ENCODE measurements at places on chromosomes 5 and 9. TPM values are rescaled to one million over a fixed set of nuclear protein-coding genes. Genes with fewer than 3 reads are reported as not detected.

GRCh38 chr9:4933177-4933576 lies 51.9 kb upstream of the JAK2 start:
- no peak for DNase-seq

The DMXL1 gene
- 59.8 TPM for polyA plus RNA-seq

DNA sequence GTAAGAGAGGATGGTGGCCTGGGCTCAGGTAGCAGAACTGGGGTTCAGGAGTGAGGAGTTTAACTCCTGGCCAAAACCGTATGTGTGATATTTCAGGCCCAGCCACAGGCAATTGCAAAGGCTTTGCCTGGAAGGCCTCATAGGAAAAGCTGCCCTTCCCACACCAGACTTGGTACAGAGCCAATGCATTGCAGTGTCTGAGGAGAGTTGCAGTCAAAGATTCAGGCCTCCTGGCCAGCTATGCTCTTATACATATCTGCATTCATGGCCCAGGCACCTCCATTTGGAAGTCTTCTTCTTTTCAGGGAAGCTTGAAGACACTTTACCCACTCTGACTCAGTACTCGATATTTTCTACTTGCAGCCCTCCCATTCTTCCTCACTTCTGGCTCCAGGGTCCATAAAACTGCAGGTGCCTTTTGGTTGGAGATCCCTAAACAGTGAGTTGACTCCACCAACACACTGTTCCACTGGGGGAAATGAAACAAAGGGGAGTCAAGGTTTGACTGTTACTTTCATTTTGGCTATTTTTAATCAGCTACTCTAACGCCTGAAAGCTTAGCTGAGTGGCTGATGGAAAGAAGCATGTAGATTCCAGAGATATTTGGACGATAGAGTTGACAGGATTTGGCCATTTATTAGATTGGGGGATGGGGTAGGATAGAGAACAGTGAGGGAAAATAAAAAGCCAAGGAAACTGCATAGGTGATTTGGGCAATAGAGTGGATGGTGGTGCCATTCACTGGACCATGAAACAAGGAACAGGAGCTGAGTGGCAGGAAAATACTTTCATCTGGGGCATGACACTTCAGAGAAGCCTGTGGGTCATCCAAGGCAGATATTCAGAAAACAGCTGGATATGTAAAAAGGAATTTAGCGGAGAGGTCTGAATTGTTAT lies 30.6 kb upstream of the IL33 start:
- no peak for DNase-seq

The NR2F1-AS1 gene
- polyA plus RNA-seq = 67.3 TPM

GRCh38 chr9:121944711-121945191 lies 148.4 kb downstream of the TTLL11 start:
- DNase-seq = no peak

- DNase-seq = no peak
Measured at GRCh38 chr9:126471084-126471624, 142.6 kb upstream of the LMX1B start.

The BTNL8 gene
- polyA plus RNA-seq = 0.24 TPM
